Right atrium auricular region (tissue), 2 donors: ENCODE measurements at places on chromosomes 2 and 18. TPM values are rescaled to one million over a fixed set of nuclear protein-coding genes. Genes with fewer than 3 reads are reported as not detected.

DNA sequence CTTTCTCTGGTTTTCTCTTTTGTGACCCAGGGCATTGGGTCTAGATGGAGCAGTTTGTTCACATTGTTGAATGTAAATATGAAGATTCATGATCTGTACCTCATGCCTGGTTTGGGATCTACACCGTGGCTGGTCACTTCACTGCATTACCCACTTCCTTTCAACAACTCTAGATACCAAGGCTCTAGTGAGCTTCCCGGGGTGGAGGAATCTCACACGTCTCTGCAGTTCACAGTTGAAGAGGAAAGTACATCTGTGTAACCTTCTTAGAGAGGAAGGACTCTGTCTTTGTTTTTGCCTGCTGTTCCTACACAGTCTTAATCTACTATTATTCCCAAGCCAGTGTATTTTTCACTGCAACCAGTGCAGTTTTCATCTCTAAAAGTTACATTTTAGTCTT is 574.8 kb downstream of the MBD2 start:
- H3K27me3 ChIP-seq: no peaks in the 10 kb centered on the region
- H3K27ac ChIP-seq: no peak overlapping the region
- no peak overlapping the region for H3K4me3 ChIP-seq
- DNase-seq: no peak

GRCh38 chr2:40814616-40815015 is 362.7 kb upstream of the SLC8A1 start:
- H3K36me3 ChIP-seq: no peaks in the 10 kb centered on the region
- H3K4me3 ChIP-seq: no peak overlapping the region
- no peak overlapping the region for H3K27ac ChIP-seq
- no peak for DNase-seq
- H3K27me3 ChIP-seq: no peaks in the 10 kb centered on the region

The CHRND gene
- 0.19 TPM for total RNA-seq

The SLC4A3 gene
- total RNA-seq: 502 TPM

The DYNC2LI1 gene
- total RNA-seq: 16.4 TPM

The TRIP12 gene
- 94.8 TPM for total RNA-seq
